Neural progenitor cell (in vitro differentiated cells): ENCODE measurements at places on chromosomes 16 and 17. TPM values are rescaled to one million over a fixed set of nuclear protein-coding genes. Genes with fewer than 3 reads are reported as not detected.
A peak's percentile ranks its signal among the peaks of the same experiment; 100 is the strongest.

LITAFD gene
- total RNA-seq, result not detected in 2 replicates

DNA sequence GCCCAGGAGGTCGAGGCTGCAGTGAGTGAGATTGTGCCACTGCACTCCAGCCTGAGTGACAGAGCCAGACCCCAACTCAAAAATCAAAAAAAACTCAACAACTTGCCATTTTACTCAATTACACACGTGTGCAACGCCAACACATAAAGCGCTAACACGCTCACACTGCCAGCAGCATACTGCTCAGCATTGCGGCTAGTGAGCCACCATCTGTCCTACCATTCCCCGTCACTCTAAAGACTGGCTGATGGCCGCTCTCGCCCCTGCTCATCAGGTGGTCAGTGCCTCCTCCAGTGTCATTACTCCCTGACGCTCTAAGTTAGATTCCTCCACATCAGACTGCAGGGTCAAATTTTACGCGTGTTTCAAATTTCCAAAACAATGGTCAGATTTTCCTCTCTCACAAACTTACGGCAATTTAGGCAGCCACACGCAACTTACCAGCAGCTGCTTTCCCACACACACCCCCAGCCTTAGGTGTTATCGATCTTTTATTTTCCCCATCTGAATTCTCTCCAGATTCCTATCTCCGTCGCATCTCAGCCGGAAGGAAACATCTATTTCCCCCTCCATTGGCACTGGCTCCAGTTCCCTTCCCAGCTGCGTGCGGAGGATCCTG lies 240.8 kb downstream of the C16orf95 start:
- DNase-seq, result no peak

GRCh38 chr17:52026075-52026474 lies 132.4 kb downstream of the CA10 start:
- no peak for DNase-seq

SNX20 gene
- not detected in 2 replicates for total RNA-seq

- no peak for DNase-seq
Measured at GRCh38 chr17:61846761-61847375, 16.5 kb downstream of the BRIP1 start.

- DNase-seq, result no peak
Measured at GRCh38 chr16:35733971-35734702, 2274.7 kb downstream of the TP53TG3F start.

- DNase-seq, result no peak
Measured at GRCh38 chr16:69465083-69465721, 40.8 kb downstream of the CYB5B start.

IL17C gene
- total RNA-seq, result not detected in 2 replicates

CLEC3A gene
- total RNA-seq, result not detected in 2 replicates

GRCh38 chr17:28317966-28318758 lies 838 bp upstream of the TMEM97 start:
- DNase-seq, result peak; percentile 64

GRCh38 chr16:60246086-60246485 lies 1512.0 kb upstream of the GOT2 start:
- DNase-seq, result no peak

HSPB9 gene
- total RNA-seq, result 0.12 and 0.65 TPM in 2 replicates

RFFL gene
- total RNA-seq, result 20.6 and 22.3 TPM in 2 replicates

- peak; percentile 73 for DNase-seq
Measured at GRCh38 chr16:87635541-87636049, 33.3 kb downstream of the JPH3 start.

YBX2 gene
- total RNA-seq, result 2.7 and 9.1 TPM in 2 replicates

HOXB9 gene
- not detected in 2 replicates for total RNA-seq

GRCh38 chr16:27379919-27380318 lies 22.1 kb upstream of the IL21R start:
- DNase-seq, result no peak

DNA sequence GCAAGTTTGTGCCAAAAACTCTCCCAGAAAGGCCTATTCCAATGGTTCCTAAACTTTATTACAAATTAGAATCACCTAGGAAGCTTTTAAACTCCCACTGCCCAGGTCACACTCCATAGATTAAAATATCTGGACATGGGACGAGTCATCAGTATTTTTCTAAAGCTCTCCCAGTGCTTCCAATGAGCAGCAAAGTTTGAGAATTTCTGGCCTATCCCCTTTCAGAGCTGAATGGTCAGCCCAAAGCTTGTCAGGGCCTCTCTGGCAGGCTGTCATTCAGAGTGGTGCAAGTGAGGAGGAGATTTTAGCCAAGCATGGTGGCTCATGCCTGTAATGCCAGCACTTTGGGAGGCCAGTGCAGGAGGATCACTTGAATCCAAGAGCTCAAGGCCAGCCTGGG lies 2.4 kb downstream of the BCL6B start:
- DNase-seq, result no peak

- DNase-seq, result no peak
Measured at GRCh38 chr17:38844261-38844757, 9.2 kb downstream of the RPL23 start.

DNA sequence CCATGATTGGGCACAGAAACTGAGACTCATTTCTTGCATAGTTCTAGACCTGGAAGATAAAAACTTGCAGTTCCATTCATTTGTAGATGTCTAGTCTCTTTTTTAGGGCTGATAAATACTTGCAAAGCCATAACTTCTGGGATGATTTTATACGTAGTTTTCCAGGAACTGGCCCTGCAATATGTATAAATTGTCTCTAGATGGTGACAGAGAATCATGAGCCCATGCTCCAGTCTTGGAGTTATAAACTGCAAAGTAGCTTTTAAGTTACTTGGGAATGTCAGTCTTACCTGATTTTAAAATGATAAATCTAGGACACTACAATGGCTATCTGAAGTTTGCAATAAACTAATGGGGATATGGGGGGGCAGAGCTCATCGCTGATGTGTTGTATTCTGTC lies 3.0 kb upstream of the ADAMTS18 start:
- DNase-seq, result peak; percentile 48

- no peak for DNase-seq
Measured at GRCh38 chr16:50024207-50024606, 818 bp upstream of the CNEP1R1 start.

NT5M gene
- total RNA-seq, result 4.1 and 9.0 TPM in 2 replicates

GRCh38 chr16:47113130-47113529 lies 30.6 kb downstream of the NETO2 start:
- no peak for DNase-seq

OTOA gene
- total RNA-seq, result 0.40 TPM in 1 of 2 replicates, not detected in the other

- DNase-seq, result no peak
Measured at GRCh38 chr16:89572485-89573205, 2.9 kb upstream of the CPNE7 start.

DNA sequence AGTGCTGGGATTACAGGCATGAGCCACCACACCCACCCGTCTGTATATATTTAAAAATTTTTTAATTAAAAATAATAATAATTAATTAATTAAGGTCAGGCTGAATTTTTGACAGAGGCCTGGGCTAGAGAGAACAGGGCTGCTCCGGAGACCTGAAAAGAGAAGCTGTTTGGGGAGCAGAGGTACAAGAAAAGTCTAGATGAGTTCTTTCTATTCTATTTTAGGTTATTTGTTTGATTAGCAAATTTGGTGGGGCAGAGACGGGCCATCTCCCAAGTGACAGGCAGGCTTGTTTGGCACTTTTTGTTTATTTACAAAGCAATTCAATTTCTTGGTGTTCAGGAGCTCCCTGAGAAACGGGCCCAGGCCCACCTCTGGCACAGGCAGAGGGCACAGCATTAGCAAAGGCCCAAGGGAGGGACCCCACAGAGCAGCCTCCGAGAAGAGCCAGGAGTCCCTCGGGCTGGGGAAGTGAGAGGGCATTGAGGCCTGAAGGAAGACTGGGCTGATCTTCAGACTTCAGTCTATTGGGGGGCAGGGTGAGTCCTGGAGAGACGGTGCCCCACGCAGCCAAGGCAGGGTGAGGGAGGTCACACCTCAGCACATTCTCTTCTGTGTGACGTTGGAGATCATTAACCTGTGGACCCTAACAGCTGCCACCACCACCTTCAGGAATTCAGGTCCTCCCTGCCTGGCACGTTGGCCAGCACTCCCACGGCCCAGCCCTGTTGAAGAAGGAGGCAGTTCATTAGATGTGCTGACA lies 10.8 kb upstream of the RIPOR1 start:
- DNase-seq, result no peak

C16orf74 gene
- total RNA-seq, result 1.1 TPM in 1 of 2 replicates, not detected in the other

- DNase-seq, result peak; percentile 86
Measured at GRCh38 chr16:67150047-67150832, 558 bp downstream of the B3GNT9 start.

LUC7L3 gene
- total RNA-seq, result 245 and 374 TPM in 2 replicates

- DNase-seq, result no peak
Measured at GRCh38 chr17:2821868-2822267, 25.6 kb downstream of the RAP1GAP2 start.

DNA sequence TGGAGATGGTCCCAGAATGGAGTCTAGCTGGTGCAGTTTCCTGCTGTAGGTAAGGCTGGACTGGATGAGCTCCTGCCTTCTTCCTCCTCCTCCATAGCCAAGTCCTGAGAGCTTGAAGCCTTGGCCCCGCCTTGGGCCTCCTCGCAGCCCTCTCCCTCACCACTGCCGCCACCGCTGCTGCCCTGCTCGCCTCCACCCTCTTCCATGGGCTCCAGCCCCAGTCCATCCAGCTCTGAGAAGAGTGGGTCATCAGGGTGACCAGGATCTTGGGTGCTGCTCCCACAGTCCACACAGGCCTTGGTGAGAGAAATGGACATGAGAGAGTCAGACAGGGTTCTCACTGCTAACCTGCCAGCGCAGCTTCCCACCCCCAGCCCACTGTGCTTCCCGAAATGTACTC lies 11.2 kb downstream of the PER1 start:
- no peak for DNase-seq

- DNase-seq, result peak; percentile 88
Measured at GRCh38 chr17:6641247-6641863, 495 bp downstream of the TXNDC17 start.

DNA sequence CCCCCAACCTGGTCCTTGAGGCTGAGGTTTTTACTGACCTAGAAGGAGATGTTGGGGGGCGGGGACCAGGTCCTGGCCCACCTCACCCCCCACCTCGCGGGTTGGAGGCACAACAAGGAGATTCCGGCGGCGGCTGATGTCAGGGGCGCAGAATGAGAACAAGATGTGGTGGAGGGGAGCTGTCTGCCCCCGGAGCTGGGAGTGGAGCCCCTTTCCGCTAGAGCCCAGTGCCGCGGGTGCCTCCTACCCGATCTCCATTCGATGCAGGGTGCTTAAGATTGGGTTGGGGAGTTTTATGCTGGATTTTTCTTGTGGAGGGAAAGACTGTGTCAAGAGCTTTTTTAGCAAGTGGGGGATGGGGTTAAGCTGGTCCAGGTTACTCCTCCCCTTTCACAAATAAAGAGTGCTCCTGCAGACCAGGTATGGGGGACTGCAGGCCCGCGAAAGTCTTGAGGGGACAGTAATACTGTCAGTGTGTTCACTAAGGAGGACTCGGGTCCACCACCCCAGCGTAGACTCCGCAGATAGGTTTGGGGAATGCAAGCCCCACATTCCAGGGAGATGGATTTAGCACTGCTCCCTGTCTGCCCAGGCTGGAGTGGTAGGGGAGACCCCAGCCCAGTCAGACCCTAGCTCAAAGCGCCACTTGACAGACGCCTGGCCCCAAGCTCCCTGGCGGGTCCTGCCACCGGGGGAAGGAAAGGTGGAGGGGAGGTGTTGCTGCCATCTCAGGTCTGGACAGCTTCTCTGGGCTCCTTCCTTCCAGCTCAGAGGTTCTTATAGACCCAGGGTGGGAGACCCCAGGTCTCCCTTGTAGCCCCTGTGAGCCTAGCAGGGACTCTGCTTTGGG lies 2.0 kb downstream of the CACNA1G start:
- no peak for DNase-seq

TBC1D3G gene
- total RNA-seq, result not detected in 2 replicates

GRCh38 chr17:30212750-30213149 lies 22.7 kb downstream of the SLC6A4 start:
- DNase-seq, result no peak

GRCh38 chr17:11331547-11332513 lies 90.8 kb downstream of the SHISA6 start:
- DNase-seq, result peak; percentile 26

PRSS33 gene
- total RNA-seq, result 0.40 and 0.73 TPM in 2 replicates

HOXB1 gene
- total RNA-seq, result not detected in 2 replicates

MYH11 gene
- total RNA-seq, result 0.07 and 0.25 TPM in 2 replicates
